Thoracic aorta (tissue), 2 donors: ENCODE measurements at places on chromosomes 4 and X. TPM values are rescaled to one million over a fixed set of nuclear protein-coding genes. Genes with fewer than 3 reads are reported as not detected.

GRCh38 chrX:155048977-155049619 is 21.8 kb downstream of the CMC4 start:
- H3K4me1 ChIP-seq = no peaks in the 10 kb centered on the region
- H3K36me3 ChIP-seq = no peaks in the 10 kb centered on the region
- H3K27me3 ChIP-seq = no peaks in the 10 kb centered on the region
- H3K27ac ChIP-seq = no peak overlapping the region

DNA sequence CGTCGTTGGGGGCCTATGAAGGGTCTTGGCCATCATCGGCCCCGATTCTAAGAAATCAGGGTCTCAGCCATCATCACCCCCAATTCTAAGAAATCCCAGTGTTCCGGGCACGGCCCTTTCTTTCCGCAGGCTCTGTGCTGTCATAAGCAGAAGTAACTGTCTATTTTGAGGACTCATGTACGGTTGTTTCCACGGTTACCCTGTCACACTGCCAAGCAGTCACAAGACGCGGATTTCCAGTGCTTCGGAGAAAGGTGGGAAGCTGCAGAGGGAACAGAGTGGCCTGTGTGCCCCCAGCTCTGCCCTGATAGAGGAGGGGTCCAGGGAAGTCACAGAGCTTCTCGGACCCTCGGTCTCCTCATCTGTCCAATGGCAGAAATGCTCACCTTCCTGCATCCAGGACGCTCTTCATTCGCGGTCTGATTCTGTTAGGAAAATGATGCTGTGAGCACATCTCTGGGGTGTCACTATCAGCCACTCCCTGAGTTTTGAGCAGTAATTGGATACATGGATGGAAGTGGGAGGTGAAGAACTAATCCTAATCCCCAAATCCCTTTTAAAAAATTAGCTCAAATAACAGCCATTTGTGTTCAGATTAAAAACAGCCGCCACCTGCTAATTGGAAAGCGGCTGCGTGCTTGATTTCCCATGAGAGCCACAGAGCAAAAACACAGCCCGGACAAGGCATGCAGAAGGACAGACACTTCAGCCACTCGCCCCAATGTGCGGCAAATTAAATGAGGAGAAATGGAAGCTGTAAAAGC is 73.1 kb downstream of the WFS1 start:
- no peak overlapping the region for H3K27ac ChIP-seq
- no peaks in the 10 kb centered on the region for H3K36me3 ChIP-seq
- H3K27me3 ChIP-seq = no peaks in the 10 kb centered on the region
- no peaks in the 10 kb centered on the region for H3K4me1 ChIP-seq
- DNase-seq = no peak

GRCh38 chr4:11365039-11365438 is 63.7 kb downstream of the HS3ST1 start:
- no peak for DNase-seq
- no peaks in the 10 kb centered on the region for H3K4me1 ChIP-seq
- H3K27ac ChIP-seq = no peak overlapping the region
- H3K4me3 ChIP-seq = no peak overlapping the region
- H3K27me3 ChIP-seq = no peaks in the 10 kb centered on the region
- H3K36me3 ChIP-seq = no peaks in the 10 kb centered on the region

DNA sequence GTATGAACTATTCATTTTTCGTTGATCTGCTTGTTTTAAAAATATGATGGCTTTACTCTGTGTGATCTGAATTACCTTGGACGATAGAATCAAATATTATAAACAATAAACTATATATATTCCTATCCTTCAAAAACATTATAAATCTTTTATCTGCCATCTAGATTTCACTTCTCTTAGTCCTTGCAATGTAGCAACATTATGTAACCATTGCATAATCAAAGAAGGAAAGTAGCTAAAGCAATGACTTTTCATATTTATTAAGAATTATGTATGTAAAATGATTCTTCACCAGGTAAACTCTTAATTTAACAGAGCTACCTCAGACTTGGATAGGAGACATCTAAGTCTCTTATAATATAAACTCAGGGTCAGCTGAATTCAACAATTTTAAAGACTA is 210.5 kb downstream of the ADAMTS3 start:
- DNase-seq = no peak
- H3K4me3 ChIP-seq = no peak overlapping the region
- H3K36me3 ChIP-seq = no peaks in the 10 kb centered on the region
- no peaks in the 10 kb centered on the region for H3K4me1 ChIP-seq

DNA sequence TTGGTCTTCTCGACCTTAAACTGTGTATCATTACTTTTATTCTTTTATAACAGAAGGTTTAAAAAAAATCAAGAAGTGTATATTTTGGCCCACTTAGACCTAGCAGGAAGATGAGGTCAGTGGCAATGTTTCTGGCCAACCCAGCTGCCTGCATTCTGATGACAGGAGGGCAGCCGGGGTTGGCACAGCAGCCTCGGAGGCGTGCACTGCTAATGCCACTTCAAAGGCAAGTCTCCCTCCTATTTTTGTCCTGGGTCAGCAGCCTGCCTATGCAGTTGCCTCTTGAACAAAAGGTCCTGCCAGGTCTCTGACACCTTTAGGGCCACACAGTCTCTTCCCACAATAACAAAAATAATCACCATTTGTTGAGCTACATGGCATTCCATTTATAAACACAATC is 89.4 kb upstream of the MYOZ2 start:
- no peak overlapping the region for H3K4me3 ChIP-seq
- H3K4me1 ChIP-seq = peaks cover 34% of the 10 kb centered on the region
- DNase-seq = peak; percentile 63
- no peaks in the 10 kb centered on the region for H3K36me3 ChIP-seq

DNA sequence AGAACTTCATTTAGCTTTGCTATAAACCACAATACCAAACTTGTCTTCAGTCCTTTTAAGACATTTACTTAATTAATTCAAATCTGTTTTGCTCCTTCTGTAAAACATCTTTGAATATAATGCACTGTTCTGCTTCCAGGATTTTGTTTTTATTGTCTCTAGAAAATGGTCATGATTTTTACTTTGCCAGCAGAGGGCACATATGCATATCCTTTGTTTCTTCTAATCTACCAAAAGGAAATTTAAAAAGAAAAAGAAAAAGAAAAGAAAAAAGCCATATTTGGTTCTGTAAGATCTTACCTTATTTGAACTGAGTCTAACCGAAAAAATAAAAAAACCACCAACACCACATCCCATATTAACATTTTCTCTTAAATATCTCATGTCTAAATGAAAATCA is 101.9 kb upstream of the CCSER1 start:
- no peaks in the 10 kb centered on the region for H3K36me3 ChIP-seq
- DNase-seq = no peak

- H3K27me3 ChIP-seq = no peaks in the 10 kb centered on the region
- H3K36me3 ChIP-seq = peaks cover 18% of the 10 kb centered on the region
- peaks cover 20% of the 10 kb centered on the region for H3K4me1 ChIP-seq
- H3K27ac ChIP-seq = peak overlapping the region; percentile 86
Observed at GRCh38 chr4:182916483-182917181, 554 bp downstream of the DCTD start.

GRCh38 chr4:84419201-84419600 is 79.9 kb downstream of the NKX6-1 start:
- H3K4me3 ChIP-seq = no peak overlapping the region
- no peaks in the 10 kb centered on the region for H3K36me3 ChIP-seq
- no peaks in the 10 kb centered on the region for H3K4me1 ChIP-seq
- no peak for DNase-seq

DNA sequence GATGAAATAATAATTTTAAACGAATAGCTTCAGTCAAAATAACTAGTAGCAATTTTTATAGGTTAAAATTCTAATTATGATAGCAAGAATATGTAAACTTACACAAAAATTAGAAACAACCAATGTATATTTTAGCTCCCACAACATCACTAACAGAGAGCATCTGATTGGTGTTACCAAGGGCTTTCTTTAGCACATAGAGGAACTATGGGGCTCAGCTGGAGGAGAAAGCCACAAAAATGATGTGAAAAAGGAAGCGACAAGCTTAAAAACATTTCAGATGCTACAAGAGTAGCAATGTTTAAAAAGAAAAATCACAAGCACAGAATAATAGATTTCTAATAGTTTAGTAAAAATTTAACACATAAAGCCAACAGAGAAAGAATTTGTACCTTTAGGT is 56.3 kb downstream of the ATP8A1 start:
- H3K27me3 ChIP-seq = no peaks in the 10 kb centered on the region
- no peaks in the 10 kb centered on the region for H3K36me3 ChIP-seq
- no peaks in the 10 kb centered on the region for H3K4me1 ChIP-seq
- H3K4me3 ChIP-seq = no peak overlapping the region
- DNase-seq = no peak

DNA sequence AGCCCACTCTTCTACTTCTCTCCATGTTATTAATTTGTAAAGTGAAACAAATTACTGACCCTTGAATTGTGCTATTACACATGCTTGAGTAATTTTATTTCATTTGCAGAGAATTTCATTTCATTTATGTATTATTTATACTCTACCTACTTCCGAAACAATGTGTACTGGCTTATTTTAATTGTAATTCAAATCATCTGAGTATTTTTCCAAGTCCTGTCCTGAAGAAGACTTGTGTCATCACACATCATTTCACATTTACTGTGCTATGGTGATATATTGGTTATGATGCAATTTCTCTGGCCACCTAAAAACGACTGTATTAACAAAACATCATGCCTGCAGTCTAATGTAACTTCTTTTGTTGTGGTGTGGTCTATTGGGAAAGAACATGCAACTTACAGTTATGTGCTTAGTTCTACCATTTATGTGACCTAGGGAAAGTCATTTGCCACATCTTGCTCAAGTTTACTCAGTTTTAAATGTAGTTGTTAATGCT is 384.5 kb downstream of the RPA4 start:
- H3K4me1 ChIP-seq = no peaks in the 10 kb centered on the region
- no peak overlapping the region for H3K27ac ChIP-seq
- H3K4me3 ChIP-seq = no peak overlapping the region

GRCh38 chr4:5206016-5206790 is 154.9 kb downstream of the STK32B start:
- H3K4me1 ChIP-seq = no peaks in the 10 kb centered on the region
- no peaks in the 10 kb centered on the region for H3K27me3 ChIP-seq
- H3K36me3 ChIP-seq = no peaks in the 10 kb centered on the region
- no peak overlapping the region for H3K4me3 ChIP-seq

DNA sequence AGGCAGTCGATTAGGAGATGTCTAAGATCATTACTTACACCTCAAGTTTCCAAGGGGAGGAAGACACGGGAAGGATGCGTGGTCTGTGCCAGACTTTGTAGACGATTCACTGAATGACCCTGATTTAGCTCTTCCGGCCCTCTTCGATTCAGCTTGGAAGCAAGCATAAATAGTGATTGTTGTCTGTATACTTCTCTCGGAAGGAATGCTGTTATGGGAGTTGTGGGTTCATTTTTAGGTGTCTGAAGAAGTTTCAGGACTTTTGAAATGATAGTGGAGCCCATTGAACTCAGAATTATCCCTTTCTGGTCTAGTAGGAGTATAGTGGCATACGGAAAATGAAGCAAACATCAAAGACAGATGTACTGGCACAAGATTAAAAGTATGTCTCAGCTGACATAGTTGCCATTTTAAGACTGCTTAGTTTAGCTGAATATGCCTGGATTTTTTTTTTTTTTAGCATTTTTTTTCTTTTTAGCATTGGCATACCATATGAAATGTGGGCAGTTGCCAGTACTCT is 1.0 kb upstream of the ANKRD17 start:
- no peak for DNase-seq
- peak overlapping the region; percentile 79 for H3K4me3 ChIP-seq
- H3K4me1 ChIP-seq = peaks cover 18% of the 10 kb centered on the region
- no peaks in the 10 kb centered on the region for H3K36me3 ChIP-seq
- H3K27me3 ChIP-seq = no peaks in the 10 kb centered on the region
- H3K27ac ChIP-seq = peak overlapping the region; percentile 98

DNA sequence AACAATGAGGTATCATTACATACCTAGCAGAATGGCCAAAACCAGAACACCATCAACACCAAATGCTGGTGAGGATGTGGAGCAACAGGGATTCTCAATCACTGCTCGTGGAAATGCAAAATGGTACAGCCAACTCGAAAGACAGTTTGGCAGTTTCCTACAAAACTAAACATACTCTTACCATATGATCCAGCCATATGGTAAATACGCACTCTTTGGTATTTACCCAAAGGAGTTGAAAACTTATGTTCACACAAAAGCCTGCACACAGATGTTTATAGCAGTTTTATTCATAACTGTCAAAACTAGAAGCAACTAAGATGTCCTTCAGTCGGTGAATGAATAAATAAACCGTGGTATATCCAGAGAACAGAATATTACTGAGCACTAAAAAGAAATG is 7.8 kb downstream of the CASP3 start:
- peaks cover 10% of the 10 kb centered on the region for H3K36me3 ChIP-seq
- H3K4me3 ChIP-seq = no peak overlapping the region
- peaks cover 18% of the 10 kb centered on the region for H3K4me1 ChIP-seq
- DNase-seq = no peak

DNA sequence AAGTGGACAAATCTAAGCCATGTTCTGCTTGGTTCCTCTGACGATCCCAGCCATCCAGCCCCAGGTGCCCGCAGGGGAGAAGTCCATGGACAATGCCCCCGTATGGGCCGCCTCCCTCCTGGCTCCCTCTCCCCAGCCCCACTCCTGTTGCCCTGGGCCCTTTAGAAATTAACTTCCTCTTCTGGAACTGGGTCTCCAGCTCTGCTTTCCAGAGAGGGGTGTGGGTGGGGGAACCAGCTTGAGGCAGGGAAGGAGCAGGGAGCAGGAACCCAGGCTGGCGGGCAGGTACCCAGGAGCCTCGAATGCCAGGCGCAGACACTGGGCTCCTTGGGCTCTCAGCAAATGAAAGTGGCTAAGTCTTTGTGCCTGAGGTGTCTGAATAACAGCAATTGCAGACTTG is 12.7 kb upstream of the ABLIM2 start:
- no peaks in the 10 kb centered on the region for H3K27me3 ChIP-seq
- H3K36me3 ChIP-seq = no peaks in the 10 kb centered on the region
- no peak for DNase-seq
- H3K27ac ChIP-seq = no peak overlapping the region
- H3K4me1 ChIP-seq = no peaks in the 10 kb centered on the region

- DNase-seq = no peak
- no peaks in the 10 kb centered on the region for H3K27me3 ChIP-seq
- H3K36me3 ChIP-seq = no peaks in the 10 kb centered on the region
- H3K4me1 ChIP-seq = peaks cover 22% of the 10 kb centered on the region
- H3K4me3 ChIP-seq = peak overlapping the region; percentile 67
- H3K27ac ChIP-seq = no peak overlapping the region
Observed at GRCh38 chrX:72027024-72027913, 104.4 kb downstream of the RTL5 start.

Gene CTAG1A
- not detected for total RNA-seq

Gene NXF2B
- total RNA-seq = not detected

Gene PAK3
- total RNA-seq = 7.1 TPM

Gene TENM3
- 0.68 TPM for total RNA-seq

Gene PIM2
- 14.8 TPM for total RNA-seq

Gene EPGN
- total RNA-seq = not detected

Gene CT45A1
- total RNA-seq = not detected

Gene TMEM31
- total RNA-seq = not detected
